ENCODE measurements at places on chromosomes 4 and X. TPM values are rescaled to one million over a fixed set of nuclear protein-coding genes. Genes with fewer than 3 reads are reported as not detected.

NR0B1 gene
- not detected for total RNA-seq

USP26 gene
- total RNA-seq, result not detected

GAGE12E gene
- not detected for total RNA-seq

PAGE1 gene
- not detected for total RNA-seq

SLC10A4 gene
- not detected for total RNA-seq

SLC4A4 gene
- total RNA-seq, result 18.6 TPM

PRRG3 gene
- total RNA-seq, result 0.49 TPM

BST1 gene
- 34.0 TPM for total RNA-seq

IL13RA1 gene
- 177 TPM for total RNA-seq

MAGEA11 gene
- not detected for total RNA-seq

ZMAT1 gene
- 12.1 TPM for total RNA-seq

ARMCX5 gene
- 9.0 TPM for total RNA-seq

AREG gene
- 13.9 TPM for total RNA-seq

USP17L5 gene
- total RNA-seq, result not detected

RHOXF2B gene
- not detected for total RNA-seq

CASK gene
- total RNA-seq, result 32.6 TPM

MAGEB16 gene
- total RNA-seq, result not detected

PFKFB1 gene
- 54.6 TPM for total RNA-seq

TACR3 gene
- not detected for total RNA-seq

FAT4 gene
- 20.2 TPM for total RNA-seq

STPG2 gene
- 1.7 TPM for total RNA-seq

JAKMIP1 gene
- 0.34 TPM for total RNA-seq

APOO gene
- total RNA-seq, result 7.2 TPM

ZNF630 gene
- 0.65 TPM for total RNA-seq

NSDHL gene
- total RNA-seq, result 38.8 TPM

BLOC1S4 gene
- total RNA-seq, result 15.3 TPM

RNF175 gene
- total RNA-seq, result not detected

SPOCK3 gene
- total RNA-seq, result not detected

MGARP gene
- total RNA-seq, result 0.65 TPM

PRKX gene
- total RNA-seq, result 20.4 TPM

HSD17B13 gene
- 5.5 TPM for total RNA-seq

CDS1 gene
- 0.16 TPM for total RNA-seq

SSX2 gene
- total RNA-seq, result not detected

SPANXN4 gene
- total RNA-seq, result not detected

LRPAP1 gene
- total RNA-seq, result 187 TPM

SRP72 gene
- 60.3 TPM for total RNA-seq

ZIC3 gene
- total RNA-seq, result not detected

SMIM10L2A gene
- total RNA-seq, result 0.51 TPM

MAGEA1 gene
- total RNA-seq, result not detected

ENPEP gene
- total RNA-seq, result 3.4 TPM

PHEX gene
- not detected for total RNA-seq

DMRTC1 gene
- total RNA-seq, result not detected

ZBTB33 gene
- 13.9 TPM for total RNA-seq

DCX gene
- total RNA-seq, result not detected

ARHGAP6 gene
- total RNA-seq, result 24.9 TPM

DCAF4L1 gene
- total RNA-seq, result 0.22 TPM

IL1RAPL2 gene
- total RNA-seq, result not detected

CORIN gene
- total RNA-seq, result 5.3 TPM

GASK1B gene
- total RNA-seq, result 94.5 TPM

ZCCHC18 gene
- total RNA-seq, result not detected

NAA10 gene
- 71.1 TPM for total RNA-seq

SRPX2 gene
- total RNA-seq, result 128 TPM

GLUD2 gene
- total RNA-seq, result 6.5 TPM

KLHL13 gene
- total RNA-seq, result 1.3 TPM

BCLAF3 gene
- total RNA-seq, result 14.4 TPM

H2AZ1 gene
- 153 TPM for total RNA-seq

SERTM2 gene
- not detected for total RNA-seq

CT47C1 gene
- not detected for total RNA-seq

CXCR3 gene
- total RNA-seq, result not detected

ITGB1BP2 gene
- 4.6 TPM for total RNA-seq

All from subcutaneous adipose tissue (tissue), 4 donors.